ENCODE measurements at places on chromosomes 3 and 15.

GRCh38 chr15:60128000-60128376 lies 123.9 kb downstream of the FOXB1 start:
- DNase-seq, result no peak

DNA sequence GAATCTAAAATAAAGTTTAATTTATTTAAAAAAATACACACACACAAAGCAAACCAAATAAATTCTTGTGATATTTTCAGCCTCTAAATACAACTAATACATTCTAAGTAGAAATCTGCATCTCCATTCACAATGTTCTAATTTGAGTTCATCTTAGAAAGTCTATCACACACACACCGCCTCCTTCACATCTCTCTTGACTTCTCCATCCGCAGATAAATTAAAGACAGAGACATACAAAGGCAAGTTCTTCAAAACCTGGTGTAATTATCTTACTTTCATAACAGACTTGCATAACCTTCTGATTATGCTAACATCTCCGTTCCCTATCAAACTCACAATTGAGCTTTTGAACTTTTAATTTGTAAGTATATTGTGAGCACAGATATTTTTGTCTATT lies 657.3 kb downstream of the VGLL3 start:
- DNase-seq, result no peak

GRCh38 chr15:90956274-90957030 lies 1.8 kb downstream of the RCCD1 start:
- DNase-seq, result peak; percentile 29

GRCh38 chr3:192570821-192571791 lies 156.2 kb downstream of the FGF12 start:
- peak; percentile 36 for DNase-seq

DNA sequence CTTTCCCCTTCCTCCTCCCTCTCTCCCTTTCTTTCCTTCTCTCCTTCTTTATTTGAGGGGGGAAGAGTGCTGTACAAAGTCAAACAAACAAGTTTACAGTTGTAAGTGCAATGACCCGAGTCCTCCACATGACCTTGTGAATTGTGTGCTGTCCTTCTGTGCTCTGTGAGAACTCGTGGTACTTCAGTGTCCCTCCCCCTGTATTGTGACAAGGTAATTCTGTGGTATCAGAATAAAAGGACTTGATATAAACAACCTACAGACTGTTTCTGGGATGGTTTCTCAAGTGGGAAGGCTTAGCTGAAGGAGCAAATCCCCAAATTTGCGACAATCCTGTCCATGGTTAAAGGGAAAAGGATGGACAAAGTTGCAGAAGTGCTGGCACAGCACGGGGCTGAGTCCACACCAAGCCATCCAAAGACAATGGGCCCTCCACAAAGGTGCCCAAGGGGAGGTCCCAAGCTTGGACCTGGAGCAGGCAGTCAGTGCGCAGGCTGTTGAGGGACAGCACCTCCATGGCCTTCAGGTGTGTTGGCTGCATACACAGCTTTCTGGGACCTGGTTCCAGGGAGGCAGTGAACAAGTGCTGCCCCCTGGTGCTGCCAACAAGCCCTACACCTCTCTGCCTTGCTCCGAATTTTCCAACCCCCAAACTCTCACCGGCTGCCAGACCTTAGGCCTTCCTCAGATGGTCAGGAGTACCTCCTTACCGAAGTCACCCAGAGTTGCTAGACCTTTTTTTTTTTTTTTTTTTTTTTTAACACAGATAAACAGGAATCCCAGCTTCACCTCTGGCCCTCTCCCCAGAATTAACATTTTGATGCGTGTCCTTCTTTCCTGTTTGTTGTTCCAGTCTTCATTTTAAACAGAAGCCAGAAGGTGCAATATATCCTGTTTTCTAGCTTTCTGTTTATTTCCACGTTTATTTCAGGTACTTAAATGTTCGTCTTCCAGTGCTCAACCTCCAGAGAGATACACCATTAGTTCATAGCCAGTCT lies 2.6 kb upstream of the APEH start:
- no peak for DNase-seq

- no peak for DNase-seq
Observed at GRCh38 chr3:167874671-167875372, 139.3 kb downstream of the SERPINI1 start.

DNA sequence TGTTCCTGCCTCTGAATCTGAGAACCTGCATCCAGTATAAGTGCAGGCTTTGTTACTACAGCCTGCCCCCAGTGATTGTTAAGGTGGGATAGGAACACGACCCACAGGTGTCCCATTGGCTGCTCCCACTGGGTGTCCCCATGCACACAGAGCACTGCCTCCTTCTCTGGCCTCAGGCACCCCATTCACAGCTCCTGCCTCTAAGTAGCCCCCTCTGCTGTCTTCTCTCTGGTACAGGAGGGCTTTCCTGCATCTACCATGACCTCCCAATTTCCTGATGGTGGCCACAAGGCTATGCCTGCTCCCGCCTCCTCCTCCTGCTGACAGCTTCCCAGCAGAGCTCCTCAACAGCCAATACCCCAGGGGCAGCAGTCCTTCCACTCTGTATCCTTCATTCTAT lies 238.6 kb upstream of the TMC3 start:
- no peak for DNase-seq

- no peak for DNase-seq
Observed at GRCh38 chr15:100947760-100948429, 28.7 kb downstream of the LRRK1 start.

DNA sequence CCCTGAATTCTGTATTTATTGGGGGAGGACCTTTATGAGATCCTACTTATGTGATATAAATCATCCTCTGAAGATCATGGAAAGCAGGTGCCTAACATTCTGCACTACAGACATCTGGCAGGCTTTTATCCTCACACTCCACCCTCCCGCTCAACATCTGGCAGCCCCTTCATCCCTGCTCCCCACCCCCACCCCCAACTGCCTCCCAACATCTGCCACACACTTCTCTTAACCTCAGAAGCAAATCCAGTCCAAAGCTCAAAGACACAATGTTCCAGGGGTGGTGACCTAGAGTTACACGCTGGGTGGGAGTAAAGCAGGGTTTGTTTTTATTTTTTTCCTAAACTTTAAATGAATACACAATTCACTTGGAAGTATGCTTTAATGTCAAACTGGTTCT lies 184.5 kb upstream of the ATP11B start:
- no peak for DNase-seq

GRCh38 chr15:89704411-89704810 lies 13.8 kb downstream of the WDR93 start:
- DNase-seq, result no peak

- DNase-seq, result no peak
Observed at GRCh38 chr3:181824961-181825360, 113.2 kb downstream of the SOX2 start.

DNA sequence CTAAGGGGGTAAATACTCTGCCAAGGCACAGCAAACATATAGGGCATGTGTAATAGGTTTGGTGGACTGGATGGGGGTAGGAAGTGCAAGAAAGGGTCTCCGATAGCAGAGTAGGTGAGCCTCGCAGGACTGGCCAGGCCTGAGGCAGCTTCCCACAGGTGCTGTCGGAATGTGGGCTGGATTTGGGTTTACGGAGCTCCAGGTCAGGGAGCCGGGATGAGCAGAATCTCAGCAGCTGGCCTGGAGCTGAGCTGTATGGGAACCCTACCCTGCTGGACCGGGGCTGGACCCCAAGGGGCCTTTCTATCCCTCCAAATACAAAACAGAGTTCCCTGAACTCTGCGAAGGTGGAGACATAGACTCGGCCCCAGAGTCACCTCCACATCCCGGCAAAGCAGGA lies 15.0 kb downstream of the KLF15 start:
- DNase-seq, result no peak

- DNase-seq, result no peak
Observed at GRCh38 chr3:42699511-42699971, 3.1 kb downstream of the HHATL start.

- no peak for DNase-seq
Observed at GRCh38 chr3:185979721-185980121, 41.9 kb upstream of the TRA2B start.

- no peak for DNase-seq
Observed at GRCh38 chr3:89644716-89645115, 537.3 kb downstream of the EPHA3 start.

DNA sequence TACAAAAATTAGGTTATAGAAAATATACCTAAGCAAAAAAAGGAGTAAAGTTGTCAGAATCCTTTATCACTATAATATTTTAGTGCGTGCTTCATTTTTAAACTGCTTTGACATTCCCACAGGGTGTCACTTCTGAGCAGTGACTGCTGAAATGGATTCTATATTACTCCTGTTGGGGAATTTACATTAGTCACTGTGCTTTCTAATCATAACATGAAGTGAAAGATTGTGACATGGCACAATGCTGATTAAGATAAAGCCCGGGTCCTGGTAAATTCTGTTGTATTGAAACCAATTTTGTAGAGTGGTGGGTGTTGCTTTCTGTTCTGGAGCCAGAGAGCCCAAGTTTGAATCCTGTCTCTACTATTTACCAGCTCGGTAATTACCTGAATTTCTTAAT lies 36.4 kb upstream of the EHHADH start:
- no peak for DNase-seq

DNA sequence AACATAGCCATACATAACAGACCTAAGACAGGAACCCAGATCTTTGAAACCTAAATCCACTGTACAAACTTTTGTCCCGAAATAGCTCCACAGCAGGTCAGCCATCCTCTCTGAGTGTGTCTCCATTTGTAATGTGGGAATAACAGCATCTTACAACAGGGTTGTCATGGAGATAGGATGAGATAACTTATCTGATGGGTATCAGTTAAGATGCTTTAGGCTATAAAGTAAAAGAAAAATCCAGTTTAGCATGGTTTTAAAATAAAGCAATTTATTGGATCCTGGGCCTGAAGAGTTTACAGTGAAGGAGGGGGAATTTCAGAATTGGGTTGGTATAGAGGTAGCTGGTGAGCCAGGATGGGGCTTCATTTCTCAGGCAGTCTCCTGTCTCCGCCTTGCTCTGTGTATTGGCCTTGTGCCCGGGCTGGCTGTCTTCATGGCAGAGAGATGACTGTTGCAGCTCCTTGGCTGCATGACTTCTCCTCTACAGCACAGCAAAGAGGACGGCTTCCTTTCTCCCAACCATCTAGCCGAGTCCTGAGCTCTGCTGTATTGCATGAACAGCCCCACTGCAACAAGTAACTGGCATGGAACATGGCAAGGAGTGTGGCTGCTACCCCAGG lies 131.9 kb upstream of the PROK2 start:
- no peak for DNase-seq

GRCh38 chr3:186633481-186633880 lies 6.7 kb upstream of the FETUB start:
- DNase-seq, result no peak

DNA sequence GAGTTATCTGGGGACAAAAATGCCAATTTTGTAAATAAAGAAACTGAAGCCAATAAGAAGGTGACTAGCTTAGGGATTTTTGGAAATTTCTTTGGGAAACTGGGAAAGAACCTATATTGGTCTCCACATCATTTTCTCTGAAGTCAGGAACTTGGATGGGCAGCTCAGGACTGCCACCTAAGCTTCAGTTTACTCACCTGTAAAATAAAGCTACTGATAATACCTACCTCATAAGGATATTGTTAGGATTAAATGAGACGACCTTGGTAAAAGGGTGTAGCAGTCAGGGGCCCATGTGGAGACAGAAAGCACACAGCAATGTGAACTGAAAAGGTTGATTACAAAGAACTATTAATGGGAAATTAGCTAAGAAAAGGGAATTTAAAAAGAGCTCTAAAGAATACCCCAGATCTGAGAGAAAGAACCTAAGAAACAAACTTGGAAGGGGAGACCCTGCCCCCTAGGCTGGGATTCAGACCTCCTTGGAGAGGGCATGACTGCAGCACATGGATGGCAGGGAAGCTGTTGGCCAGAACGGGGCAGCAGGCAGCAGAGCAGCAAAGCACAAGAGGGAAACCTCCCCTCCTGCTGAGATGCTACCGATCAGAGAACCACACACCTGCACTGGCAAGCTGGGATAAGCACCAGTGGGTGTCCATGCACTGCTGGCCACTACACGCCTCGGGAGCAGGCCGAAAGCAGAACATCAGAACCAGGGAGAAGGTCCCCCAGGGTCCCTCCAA lies 83.7 kb upstream of the THBS1 start:
- DNase-seq, result no peak

DNA sequence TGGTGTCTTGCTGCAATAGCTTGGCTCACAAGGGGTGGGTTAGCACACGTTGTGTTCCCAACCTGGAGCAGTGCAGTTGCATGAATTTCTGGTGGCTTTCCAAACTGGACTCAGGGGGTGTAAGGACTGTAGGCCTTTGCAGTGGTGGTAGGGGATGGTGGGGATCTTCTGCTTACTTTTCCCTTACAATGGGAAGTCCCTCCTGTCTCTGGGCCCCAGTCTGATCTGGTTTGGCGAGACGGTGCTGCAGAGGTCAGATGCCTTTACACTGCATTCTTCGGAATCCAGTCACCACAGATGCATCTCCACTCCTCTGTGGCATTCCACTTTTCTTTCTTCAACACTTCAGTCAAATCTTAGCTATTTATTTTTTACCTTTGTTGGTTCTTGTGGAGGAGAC lies 132.1 kb downstream of the DOCK3 start:
- no peak for DNase-seq

- DNase-seq, result no peak
Observed at GRCh38 chr3:129745253-129745652, 138.8 kb upstream of the PLXND1 start.

GRCh38 chr3:114668099-114668498 lies 374.3 kb downstream of the TIGIT start:
- DNase-seq, result no peak

GRCh38 chr3:24128199-24129005 lies 183.3 kb downstream of the NR1D2 start:
- no peak for DNase-seq

DNA sequence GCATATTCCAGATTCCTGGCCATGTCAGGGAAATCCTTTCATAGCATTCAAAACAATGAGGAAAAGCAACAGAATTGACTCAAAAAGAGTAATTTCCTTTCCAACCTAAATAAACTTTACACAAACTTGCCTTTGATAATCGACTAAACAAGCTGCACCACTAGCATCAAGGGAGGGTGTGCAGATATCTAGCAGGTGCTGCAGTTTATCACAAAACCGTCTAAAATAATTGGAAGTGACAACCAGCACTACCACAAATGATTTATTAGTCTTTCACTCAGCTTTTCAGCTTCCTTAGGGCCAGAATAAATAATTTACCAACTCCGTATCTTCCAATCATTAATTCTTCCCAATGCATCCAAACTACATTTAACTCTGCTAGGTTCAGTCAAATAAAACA lies 71.7 kb downstream of the TBC1D5 start:
- no peak for DNase-seq

DNA sequence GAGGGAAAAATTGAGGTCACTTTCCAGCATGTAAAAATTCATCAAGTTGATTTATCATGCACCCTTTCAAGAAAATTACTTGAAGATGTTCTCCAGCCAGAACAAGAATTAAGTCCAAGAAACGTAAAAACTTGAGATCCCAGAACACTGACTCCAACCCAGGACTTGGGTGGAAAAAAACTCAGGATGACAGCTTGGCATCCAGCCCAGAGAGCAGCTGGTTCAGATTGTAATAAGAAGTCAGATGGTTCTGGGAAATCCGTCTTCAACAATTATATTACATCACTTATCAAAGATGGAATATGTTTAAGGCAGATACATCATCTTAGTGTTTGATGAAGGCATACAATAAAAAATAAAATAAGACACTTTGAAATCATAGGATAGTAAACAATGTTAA lies 23.0 kb upstream of the DNAJC13 start:
- no peak for DNase-seq

- no peak for DNase-seq
Observed at GRCh38 chr15:70098461-70099166, 897 bp upstream of the TLE3 start.
